Activated CD4-positive, CD25-positive, alpha-beta regulatory T cell (primary cell): ENCODE measurements at places on chromosomes 1 and 21.

DNA sequence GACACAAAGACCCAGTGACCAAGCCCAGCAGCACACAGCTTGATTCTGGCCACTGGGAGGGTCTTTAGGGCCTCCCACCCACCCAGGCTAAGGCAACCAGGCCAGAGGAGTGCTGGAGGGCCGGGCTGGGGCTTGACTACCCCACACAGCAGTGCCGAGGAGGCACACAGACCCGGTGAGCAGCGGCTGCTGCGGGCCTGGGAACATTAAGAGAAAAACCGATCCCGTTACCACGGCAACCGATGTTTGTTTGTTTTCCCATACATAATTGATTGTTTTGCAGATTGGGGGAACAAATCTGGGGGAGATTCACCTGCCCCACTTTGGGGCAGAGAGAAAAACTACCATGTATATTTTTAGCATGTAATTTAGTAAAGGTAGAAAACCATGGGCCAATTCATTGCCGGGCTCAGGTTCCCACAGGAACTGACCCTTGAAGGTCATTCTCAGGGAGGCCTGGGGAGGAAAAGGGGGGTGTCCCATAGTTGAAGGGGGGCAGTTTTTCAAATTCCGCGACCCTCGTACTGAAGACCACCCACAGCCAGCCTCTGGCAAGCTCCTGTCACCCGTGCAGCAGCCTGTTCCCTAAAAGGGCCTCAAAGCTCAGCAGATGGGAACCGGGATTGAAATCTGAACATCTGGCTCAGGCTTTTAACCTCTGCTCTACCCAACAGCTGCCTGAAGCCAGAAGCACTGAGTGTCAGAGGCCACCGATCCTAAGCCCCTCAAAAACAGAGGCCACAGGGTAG lies 35.3 kb downstream of the CHD5 start:
- no peak for DNase-seq

GRCh38 chr1:23483321-23484252 lies at the start of gene ASAP3:
ASAP3 (minus strand) TSS chr1:23484179; CDS start chr1:23484133, 46 bp downstream.
- peak; percentile 34 for DNase-seq

- no peak for DNase-seq
Observed at GRCh38 chr1:95542936-95543335, 308.9 kb downstream of the RWDD3 start.

DNA sequence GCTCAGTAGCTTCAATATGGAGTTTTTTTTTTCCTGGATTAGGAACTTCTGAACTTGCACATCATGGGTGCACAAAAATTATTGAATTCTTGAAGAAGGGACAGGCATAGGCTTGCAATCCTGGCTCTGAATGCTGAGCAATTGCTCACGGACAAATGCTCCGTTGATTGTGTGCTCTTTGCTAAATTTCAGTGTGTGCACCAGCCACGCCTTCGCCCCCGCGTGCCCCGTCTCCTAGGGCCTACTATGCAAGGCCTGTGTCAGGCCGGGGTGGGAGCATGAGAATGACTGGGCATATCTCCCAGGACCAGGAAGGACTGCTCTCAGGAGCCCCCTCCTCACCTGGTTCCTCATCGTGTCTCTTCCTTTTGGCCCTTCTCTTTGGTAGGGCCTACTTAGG lies 17.4 kb downstream of the IL6R start:
- no peak for DNase-seq

- no peak for DNase-seq
Observed at GRCh38 chr1:44152692-44153091, 11.3 kb upstream of the KLF18 start.

GRCh38 chr21:42117967-42118780 lies 47.1 kb downstream of the UMODL1 start:
- no peak for DNase-seq

DNA sequence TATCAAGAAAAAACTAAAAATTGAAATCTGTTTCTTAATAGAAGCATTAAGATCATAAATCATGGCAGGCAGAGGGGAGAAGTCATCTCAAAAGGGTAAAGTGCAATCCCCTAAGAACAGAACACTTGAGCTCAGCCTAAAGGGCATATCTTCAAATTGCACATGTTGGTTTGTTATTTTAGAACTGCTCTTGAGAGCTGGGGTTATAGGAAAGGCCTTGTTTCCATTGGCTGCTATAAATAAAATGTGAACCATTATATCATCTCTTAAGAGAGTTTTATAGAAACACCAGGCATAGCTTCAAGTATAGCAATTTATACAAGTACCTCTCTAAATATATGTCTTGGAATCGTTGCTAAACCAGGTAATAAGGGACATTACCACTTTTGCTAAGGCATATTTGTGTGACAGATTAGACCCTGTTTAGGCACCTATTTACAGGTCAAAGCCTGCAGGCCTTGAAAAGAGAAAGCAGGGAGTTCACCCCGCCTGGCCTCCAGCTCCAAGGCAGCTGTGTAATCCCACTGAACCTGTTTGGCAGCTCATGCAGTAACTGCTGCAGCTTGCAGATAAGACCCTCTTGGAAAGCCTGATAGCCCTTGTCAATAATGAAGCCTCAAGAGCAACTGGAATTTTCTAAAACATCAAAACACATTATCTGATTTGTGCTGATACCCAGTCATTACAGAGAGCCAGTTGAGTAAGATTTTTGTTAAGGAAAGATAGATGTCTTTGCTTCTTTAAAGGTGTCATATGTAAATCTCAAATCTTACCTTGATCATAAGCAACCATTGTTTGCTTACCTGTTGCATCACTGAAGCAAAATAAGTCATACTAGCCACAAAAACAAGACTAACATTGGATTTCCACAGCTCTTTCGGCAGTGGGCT lies 24.2 kb upstream of the SYDE2 start:
- no peak for DNase-seq

DNA sequence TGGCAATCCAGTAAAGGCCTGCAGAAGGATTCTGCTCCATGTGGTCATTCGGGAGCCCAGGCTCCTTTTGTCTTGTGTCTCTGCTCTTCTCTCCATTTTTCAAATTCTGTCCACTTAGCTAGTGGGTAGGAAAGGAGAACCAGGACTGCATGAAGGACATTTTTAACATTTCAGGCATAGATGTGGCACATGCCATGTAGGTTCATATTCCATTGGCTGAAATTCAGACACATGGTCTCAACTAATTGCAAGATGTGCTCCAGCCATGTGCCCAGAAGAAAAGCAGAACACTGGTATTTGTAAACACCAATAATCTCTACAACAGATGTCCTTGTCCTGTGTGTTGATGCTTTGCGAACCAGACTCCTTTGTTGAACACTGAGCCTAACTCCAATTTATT lies 85.2 kb upstream of the WLS start:
- no peak for DNase-seq

DNA sequence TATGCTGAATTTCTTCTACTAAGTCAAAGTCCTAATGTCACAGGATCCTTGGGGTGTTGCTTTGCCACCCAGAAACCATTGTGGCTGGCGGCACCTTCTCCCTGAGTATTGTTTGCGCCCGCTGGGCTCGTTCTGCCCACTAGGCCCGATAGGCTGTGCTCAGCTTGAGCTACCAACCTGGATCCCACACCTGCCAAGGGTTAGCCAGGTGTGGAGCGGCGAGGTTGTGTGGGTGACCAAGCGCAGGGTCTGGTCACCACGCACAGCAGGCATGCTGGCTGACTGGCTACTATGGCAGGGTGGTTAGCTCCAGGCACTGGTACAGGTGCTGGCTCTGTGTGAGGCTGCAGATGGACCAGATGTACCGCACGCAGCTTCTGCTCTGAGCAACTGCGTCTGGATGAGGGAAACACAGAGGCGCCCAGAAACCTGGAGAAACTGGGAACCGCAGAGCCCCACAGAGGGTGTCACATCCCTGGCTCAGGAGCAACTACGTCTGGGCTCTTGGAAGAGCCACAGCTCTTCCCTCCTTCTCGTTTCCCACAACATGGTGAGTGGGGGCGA lies 50.3 kb upstream of the SCYL3 start:
- DNase-seq = no peak

DNA sequence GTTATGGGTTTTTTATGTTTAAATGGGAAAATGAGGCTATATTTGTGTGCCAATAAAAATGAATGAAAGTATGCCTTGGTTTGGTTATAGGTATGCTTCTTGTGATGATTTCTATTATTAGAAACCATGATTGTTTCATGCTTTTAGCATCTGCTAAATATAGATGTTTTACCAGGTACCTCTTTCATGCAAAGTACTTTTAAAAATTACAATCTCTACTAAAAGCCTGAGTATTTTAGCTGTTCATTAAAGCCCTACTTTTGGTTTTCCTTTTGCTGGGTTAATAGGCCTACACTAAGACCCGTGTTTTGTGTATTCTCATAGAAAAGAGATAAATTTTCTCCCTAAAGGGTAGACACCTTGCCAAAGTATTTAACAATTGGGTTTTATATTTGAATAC lies 32.0 kb downstream of the MTF2 start:
- DNase-seq = no peak

DNA sequence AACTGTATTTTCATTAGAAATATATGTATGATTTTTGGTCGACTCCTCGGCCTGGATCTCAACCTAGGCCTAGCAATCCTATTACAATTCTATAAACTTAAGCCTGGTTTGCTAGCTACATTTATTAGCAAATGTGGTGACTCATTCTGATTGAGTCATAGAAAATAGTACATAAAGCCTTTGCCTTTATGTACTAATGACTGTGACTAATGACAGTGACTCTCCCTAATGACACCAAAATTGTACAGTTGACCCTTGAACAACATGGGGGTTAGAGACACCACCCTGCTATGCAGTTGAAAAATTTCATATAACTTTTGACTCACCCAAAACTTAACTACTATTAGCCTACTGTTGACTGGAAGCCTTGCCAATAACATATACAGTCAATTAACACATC lies 78.9 kb downstream of the CLEC20A start:
- DNase-seq = no peak

GRCh38 chr1:17735793-17736192 lies 19.3 kb upstream of the ACTL8 start:
- no peak for DNase-seq

- no peak for DNase-seq
Observed at GRCh38 chr21:44331650-44332307, 7.4 kb downstream of the CFAP410 start.

DNA sequence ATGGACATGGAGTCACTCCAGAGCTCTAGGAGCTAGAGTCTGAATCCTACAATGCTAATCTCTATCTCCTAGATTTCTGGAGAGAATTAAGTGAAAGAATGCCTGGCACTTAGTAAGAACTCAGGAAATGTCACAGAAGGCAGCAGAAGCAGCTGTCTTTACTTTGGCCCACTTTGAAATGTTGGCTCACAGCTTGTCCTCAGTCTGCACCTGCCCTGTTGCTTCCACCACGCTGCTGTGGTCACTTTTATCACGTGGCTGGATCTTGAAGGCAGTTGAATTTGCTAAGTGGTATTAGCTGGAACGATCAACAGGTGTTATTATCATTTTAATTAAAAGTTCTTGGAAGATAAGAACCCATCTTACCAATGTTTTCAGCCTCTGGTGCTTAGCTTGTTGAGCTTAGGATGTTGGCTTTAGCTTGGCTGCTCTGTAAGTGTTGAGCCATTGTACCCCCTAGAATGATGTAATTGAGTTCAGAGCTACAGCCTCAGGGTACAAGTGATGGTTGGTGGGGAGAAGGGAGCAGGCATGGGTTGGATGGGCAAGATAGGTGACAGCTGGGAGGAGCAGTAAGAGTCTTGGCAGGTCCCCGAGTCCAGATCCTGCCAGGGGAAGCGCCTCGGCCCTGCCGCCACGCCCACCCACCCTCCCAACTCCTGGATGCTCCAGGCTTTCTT lies 41.9 kb upstream of the EPS8L3 start:
- DNase-seq = no peak

DNA sequence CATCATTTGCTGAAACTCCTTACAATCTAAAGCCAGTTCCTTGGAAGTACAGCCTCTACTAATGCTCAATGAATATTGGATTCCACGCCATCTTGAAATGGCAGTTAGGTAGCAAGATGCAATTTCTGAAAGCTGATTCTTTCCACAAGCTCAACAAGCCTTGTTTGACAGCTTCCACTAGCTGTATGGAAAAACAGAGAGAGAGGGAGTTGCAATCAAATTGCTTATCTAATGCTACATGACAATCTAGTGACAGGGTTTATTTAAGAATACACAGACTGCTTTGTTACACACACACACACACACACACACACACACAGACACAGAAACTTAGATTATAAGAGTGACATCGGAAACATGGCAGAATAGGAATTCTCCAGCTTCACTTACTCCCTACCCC lies 288.4 kb upstream of the DEPDC1 start:
- no peak for DNase-seq

DNA sequence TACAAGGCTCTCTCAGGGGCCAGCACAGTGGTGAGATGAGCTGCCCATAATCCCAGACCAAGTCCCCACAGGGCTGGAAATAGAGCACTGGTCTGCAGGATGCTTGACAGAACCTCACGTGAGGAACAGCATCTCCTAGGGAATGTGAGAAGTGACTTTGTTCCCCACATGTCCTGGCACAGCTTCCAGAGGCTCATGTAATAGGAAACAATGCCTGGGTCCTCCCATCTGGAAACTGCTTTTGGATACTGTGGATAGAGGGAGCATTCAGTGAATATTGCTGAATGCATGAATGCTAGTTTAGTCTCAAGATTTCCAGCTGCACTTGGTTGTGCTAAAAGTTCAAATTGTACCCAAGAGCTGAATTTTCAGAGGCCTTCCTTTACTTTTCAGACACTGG lies 146.2 kb downstream of the TNR start:
- DNase-seq = no peak

DNA sequence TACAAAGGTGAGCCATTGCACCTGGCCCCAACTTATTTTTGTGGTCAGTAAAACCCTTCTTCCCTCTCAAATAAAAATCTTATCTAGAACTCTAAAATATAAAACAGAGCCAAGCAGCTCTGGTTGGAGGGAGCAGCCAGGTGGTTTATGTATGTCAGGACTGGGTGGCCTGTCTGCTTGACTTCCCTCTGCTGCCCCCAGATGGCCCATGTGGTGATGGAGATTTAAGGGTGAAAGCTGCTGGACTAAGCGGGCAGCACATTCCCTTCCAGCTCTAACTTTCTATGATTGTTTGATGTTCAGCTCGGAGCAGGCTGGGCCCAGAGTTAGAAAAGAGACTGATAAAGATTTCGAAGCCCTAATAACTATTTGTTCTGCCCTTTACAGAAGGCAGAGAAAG lies 11.9 kb upstream of the PAQR6 start:
- no peak for DNase-seq

DNA sequence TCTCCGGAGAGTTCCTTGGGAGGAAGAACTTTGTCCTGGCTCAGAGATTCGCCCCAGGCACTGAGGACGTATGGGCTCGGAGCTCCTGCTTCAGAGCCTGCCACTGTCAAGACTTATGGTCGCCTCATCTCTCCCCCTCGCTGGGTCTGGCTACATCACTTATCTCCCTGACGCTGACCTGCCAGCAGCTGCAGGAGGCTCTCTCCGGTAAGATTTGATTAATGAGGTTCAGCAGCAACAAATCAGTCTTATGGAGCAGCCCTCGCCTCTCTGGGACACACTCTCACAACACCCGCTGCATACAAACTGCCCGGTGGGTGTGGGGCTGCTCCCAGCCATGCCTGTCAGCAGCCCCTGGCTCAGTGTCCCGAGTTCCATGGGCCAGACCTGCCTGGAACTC lies 297.8 kb downstream of the RRAGC start:
- no peak for DNase-seq

GRCh38 chr1:12420171-12420570 lies 190.3 kb downstream of the VPS13D start:
- no peak for DNase-seq
